ENCODE measurements at places on chromosomes 13 and 19.

GRCh38 chr13:40167327-40167726 lies 499.1 kb downstream of the FOXO1 start:
- no peak for DNase-seq

- no peak for DNase-seq
Measured at GRCh38 chr13:60001889-60002288, 161.8 kb downstream of the DIAPH3 start.

DNA sequence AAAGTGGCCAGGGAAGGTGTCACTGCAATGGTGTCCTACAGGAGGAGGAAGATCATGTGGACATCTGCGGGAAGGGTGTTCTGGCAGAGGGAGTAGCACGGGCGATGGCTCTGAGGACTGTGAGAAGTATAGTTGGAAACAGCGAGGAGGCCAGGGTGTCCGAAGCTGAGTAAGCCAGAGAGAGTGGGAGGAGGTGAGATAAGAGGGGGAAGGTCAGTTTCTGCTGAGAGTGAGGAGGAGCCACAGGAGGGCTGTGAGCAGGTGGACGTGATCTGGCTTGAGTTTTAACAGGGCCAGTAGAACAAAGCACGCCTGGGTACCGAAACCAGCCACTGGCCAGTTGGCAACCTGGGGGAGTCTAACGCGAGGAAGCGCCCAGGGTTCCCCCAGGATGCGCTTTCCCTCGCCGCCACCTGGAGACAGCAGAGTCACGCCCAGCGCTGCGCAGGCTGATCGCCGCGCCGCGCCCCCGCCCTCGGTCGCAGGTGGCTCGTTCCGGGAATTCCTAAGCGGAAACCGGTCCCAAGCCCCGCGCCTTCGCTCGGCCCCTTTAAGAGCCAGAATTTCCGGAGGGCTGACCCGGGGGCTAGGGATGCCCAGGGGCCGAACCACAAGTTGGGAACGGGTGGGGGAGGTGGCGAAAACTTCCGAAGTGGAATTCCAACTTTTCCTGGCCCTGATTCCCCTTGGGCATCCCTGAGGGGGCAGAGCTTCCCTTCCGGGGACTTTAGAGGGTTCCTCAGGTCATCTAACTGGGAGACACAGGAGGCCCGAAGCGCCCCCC lies 1.1 kb upstream of the LSR start:
- peak; percentile 24 for DNase-seq

GRCh38 chr13:32206097-32206740 lies 108.9 kb downstream of the ZAR1L start:
- DNase-seq: peak; percentile 47

DNA sequence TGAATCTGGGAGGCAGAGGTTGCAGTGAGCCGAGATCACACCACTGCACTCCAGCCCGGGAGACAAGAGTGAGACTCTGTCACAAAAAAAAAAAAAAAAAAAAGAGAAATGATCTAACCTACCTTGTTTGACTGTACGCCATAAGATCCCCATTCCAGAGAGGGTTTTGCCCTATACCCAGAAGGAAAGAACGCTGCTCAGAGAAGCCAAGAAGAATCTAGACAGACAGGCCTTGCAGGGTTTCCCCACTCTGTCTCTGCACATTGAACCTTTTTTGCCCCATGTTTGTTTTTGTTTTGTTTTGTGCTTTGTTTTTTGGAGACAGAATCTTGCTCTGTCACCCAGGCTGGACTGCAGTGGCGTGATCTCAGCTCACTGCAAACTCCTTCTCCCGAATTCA lies 7.4 kb upstream of the MAP1S start:
- no peak for DNase-seq

DNA sequence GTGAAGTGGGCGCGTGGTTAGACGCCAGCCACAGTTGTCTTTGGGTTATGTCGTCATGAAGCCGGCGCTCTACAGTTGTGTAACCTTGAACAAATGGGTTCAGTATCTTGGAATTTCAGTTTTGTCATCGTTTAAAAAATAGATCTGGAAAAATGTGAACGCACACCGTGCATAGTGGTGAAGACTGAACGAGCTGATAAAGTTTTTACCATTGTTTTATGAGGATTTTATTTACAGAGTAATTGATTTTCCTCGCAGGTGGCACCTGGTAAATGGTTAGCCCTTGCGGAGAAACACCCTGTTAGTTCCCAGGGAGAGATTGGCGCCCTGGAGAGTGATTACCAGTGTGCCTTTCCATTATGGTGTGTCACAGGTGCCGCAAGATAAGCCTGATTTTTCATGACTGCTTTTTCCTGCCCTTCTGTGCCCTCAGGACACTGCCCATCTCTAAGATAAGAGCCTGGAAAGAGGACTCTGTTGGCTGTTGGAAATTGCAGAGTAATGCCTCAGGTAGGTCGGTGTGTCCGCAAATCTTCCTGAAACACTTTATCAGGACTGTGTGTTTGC lies 577 bp downstream of the ZNF181 start:
- DNase-seq: no peak

GRCh38 chr19:16296713-16297112 lies 27.9 kb upstream of the KLF2 start:
- no peak for DNase-seq

DNA sequence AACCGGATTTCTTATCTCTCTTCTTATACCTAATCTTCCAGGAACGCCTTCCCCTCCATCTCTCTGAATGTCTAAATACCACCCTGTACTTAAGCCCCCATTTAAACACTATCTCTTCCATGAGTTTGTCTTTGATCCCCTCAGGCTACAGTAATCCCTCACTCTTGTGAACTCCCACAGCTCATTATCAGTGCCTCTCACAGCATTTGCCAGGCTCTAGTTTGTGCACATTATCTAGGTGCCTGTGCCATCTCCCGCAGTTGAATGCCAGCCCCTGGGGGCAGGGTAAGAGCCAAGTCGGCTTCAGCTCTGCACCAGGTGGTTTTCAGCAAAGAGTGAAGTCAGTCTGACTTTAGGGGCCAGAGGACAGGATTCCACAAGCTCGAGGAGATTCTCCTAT lies 71.4 kb downstream of the FREM2 start:
- DNase-seq: peak; percentile 72

DNA sequence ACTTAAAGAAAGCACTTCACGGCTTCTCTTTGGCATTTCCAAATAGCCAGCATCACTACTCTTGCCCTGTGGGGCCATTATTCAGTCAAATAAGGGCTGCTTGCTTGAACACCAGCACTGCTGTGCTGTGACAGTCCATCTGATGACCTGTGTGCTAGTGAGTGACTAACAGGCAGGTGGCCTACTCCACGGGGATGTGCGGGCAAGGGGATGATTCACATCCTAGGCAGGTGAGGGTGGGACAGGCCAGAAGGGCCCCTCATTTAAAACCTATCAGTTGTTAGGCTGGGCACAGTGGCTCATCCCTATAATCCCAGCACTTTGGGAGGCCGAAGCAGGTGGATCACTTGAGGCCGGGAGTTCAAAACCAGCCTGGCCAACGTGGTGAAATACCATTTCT lies 8.2 kb downstream of the CCNE1 start:
- no peak for DNase-seq

GRCh38 chr13:49053215-49053614 lies 77.5 kb downstream of the FNDC3A start:
- DNase-seq: no peak

- no peak for DNase-seq
Measured at GRCh38 chr13:78594456-78594975, 8.8 kb downstream of the POU4F1 start.

- no peak for DNase-seq
Measured at GRCh38 chr19:8731428-8732169, 10.2 kb downstream of the OR2Z1 start.

- DNase-seq: no peak
Measured at GRCh38 chr13:30191491-30192100, 115.8 kb downstream of the KATNAL1 start.

DNA sequence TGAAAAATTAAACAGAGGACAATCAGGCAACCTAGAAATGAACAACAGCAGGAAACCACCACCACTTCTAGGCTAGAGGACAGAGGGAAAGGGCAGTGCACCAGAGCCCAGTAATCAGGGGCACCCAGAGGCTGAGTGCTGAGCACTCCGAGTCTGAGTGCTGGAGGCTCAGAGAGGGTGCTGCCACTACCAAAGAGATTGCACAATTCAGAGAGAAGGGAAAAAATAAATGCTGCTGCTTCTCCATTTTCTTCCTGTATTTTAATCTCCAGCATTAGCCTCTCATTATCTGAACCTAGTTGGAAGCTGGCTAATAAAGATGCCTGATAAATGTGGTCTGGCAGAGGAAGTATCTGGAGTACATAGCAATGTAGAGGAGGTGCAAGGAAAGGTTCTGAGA lies 11.8 kb upstream of the ZNF175 start:
- DNase-seq: no peak

Data from NCI-H82 (cell line).